ENCODE measurements at places on chromosomes 7 and 10.
A peak's percentile ranks its signal among the peaks of the same experiment; 100 is the strongest.

GRCh38 chr7:10706875-10707493, 266.7 kb upstream of the PHF14 start:
- ATAC-seq = no peak

GRCh38 chr10:87664276-87664701, 4.6 kb downstream of the PAPSS2 start:
- ATAC-seq = no peak

DNA sequence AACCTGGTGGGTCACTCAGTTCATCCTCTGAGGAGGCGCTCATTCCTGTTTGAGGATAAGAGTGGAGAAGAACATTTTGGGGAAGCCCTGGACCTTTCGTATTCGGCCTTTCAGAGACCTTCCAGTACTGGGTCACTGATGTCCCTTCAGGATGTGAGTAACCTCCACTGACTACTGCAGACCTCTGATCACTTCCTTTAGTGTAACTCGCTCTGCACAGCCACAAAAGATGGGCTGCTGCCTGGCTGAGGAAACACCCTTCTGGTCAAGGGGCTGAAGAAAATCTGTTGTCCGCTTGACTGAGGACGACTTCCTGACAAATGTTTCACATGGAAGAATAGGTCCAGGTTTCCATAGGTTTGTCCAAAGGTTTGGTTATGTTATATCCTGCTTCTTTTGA, 15.9 kb upstream of the TBXAS1 start:
- ATAC-seq = no peak

- ATAC-seq = no peak
Measured at GRCh38 chr10:60147576-60148265, 241.4 kb upstream of the CCDC6 start.

- ATAC-seq = peak; percentile 87
Measured at GRCh38 chr10:122911889-122912484, 1.6 kb downstream of the FAM24A start.

- no peak for ATAC-seq
Measured at GRCh38 chr7:149620961-149621360, 123.4 kb upstream of the ZNF746 start.

GRCh38 chr7:148809856-148810255, 74.2 kb downstream of the EZH2 start:
- ATAC-seq = no peak

GRCh38 chr7:89232-90019, 102.9 kb upstream of the FAM20C start:
- peak; percentile 59 for ATAC-seq

DNA sequence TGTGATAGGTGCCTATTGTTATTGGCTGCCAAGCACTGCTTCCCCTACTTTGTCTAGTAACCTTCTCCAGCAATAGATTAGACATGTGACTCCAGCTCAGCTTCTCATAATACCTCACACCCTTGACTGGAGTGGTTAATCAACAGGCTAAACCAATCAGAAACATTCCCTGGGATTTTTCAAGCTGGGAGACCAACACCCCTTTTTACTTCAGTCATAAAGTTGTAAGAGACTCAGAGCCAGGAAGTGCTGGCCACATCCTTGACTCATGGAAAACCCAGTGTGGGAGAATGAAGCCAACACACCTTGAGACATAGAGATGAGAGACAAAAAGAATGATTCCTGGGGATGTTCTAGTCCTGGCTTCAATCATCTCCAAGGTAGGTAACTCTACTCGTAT, 62.6 kb upstream of the HECTD2 start:
- ATAC-seq = no peak

GRCh38 chr10:132291826-132292225, 15.9 kb downstream of the STK32C start:
- no peak for ATAC-seq

DNA sequence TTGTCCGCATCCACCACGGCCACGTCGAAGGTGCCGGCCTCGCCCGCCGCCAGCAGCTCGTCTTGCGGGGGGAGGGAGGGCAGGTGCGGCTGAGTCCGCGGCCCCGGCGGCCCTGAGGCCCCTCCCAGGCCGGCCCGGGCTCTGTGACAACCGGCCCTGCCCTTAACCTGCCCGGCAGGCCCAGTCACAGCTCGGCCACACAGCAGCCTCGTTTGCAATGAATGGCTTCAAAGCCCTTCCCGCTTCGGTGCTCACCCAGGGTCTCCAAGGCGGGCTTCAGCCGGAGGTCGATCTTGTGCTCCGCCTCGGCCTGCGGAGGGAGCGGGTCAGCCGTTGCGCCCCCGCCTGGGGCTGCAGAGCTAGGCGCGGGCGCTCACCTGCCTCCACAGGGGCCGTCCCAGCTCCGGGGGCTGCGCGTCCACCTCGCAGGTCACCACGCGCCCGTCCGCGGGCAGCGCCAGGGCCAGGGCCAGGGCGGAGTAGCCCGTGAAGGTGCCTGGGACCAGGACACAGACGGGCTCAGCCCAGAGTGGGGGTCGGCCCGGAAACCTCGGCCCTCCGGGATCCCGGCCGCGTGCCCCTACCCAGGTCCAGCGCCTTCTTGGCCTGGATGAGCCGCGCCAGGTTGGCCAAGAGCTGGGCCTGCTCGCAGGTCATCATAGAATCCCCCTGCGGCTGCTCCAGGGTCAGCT, 928 bp downstream of the COMTD1 start:
- ATAC-seq = peak; percentile 4

DNA sequence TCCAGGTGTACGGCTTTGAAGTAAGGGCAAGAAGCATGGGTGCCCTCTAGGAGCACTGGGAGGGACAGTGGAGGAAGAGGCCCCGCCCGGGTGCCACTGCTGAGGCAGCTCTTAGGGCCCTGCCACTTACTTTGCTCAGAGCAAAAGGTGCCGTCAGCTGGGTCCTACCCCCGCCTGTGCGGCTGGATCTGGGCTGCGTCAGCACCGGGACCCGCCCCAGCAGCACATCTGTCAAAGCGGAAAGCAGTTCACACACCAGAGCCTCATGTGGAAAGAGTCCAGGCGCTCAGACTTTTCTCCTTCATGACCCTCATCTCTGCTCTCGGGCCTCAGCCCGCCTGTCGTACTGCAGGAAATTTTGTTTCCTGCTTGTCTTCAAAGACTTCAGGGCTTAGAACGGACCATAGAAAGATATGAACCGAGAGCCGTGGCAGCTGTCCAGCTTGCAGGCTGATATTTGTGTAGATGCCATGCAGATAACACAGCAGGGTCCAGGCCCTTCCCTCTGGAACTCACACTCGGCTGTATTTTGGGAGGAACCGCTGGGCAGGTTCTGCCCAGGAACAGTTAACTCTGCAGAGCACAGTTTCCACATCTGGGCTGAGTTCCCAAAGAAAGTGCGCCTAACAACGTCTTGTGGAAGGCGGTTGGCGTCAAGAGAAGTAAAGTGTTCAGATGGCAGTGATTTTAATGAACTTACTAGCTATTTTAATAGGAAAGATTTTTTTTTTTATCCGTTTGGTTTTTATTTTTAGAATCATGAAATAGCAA, 44.3 kb upstream of the PRKAR1B start:
- no peak for ATAC-seq

GRCh38 chr7:45596665-45597095, 22.5 kb downstream of the ADCY1 start:
- no peak for ATAC-seq

- no peak for ATAC-seq
Measured at GRCh38 chr7:15280078-15280733, 281.6 kb downstream of the AGMO start.

DNA sequence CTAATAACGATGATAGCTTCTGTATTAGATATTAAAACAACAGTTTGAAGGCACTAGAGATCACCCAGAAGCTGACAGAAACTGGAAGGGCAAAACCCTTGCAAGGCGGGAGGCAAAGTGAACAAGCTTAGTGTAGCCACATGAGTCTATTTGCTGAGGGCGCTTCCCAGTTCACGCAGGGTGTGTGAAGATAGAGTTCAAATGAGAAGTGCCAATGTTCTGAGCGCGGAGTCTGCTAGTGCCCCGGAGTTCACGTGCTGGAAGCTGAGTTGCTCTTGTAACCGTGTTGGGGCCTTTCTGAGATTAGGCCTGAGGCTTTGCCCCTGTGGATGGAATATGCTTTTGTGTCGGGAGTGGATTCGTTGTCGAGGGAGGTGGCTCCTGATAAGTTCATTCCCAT, 16.6 kb upstream of the GTPBP4 start:
- ATAC-seq = peak; percentile 50

DNA sequence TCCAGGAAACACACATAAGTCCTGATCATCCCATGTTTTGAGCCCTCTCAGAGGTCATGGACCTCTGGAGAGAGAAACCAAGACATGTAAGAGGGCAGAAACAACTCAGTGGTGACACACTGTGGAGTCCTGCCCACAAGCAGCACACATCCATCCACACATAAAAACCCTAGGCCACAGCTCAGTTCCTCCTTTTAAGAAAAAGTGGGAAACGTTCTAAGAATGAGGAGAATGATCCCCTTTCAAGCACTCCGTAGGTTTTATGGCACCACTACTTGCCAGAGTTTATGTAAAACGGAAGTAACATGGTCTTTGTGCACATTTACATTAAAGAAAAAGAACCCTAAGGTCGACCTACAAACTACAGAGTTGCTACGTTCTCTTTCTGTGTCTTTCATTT, 19.9 kb downstream of the ATAD1 start:
- ATAC-seq = no peak

DNA sequence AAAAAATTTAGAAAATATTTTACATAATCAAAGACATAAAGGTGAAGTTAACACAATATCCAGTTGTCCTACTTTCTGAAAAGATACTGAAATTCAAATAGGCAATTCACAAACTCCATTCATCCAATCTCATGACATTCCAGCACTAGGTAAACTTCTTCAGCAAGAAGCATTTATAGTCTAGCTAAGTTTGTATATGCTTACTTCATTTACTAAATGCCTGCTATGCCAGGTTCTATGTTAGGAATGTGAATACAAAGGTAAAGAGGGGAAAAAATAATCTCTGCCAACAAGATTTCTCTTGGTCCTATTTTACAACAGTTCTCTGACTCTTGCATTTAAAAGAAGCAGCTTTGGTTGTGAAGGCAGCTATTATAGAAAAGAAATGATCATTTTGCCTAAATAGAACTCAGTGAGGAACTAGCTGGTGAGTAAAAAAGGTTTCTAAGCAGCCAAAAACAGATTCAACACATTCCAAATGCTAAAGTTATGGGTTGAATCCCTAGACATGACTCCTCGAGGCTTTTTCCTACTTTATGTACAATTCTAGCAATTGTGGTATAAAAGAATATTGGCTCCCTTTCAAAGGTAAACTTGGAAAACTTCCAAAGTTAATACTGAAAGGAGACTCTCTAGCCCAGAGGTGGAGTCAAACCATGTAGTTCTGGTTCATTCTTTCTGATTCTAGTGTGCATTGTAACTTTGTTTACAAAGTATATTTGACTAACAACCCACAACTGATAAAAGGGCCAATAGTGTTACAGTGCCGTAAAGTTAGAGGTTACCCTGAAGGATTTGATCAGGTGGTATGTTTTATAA, 30.9 kb upstream of the KLHL7 start:
- no peak for ATAC-seq

- ATAC-seq = peak; percentile 7
Measured at GRCh38 chr7:100612730-100613390, 520 bp downstream of the MOSPD3 start.

DNA sequence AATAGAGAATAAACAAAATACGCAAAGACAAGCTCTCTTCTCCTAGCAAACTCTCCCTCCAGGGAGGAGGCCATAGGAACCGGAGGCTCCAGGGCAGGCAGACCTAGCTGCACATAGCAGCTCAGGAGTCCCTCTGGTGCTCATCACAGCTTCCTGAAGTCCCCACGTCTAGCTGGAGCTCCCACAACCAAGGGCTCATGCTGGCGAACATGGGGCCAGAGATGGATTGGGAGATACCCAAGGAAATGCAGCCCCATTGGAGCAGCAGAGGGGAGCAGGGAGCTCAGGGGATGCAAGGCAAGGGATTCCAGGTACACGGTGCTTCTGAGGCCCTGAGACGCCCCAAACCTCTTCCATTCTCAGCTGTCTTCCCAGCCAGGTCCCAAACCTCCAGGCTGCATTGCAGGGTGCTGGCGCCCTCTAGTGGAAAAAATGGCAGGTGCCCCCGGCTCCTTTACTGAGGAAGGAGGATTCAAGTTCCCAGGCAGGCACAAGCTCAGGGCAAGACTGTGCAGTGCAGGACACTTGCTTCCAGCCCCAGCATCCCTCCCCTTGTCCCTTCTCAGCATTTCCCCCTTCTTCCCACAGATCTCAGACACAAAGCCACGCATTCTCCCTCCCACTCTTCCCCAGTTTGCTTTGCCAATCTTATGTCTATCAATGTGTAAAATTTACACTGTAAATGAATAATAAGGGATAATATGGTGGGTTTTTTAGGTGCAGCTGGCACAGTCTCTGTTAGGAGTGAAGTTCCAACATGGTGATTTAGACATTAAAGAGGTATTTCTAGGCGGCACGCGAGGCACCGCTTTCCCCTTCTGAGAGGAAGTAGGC, 46.2 kb downstream of the GPAM start:
- ATAC-seq = peak; percentile 69

DNA sequence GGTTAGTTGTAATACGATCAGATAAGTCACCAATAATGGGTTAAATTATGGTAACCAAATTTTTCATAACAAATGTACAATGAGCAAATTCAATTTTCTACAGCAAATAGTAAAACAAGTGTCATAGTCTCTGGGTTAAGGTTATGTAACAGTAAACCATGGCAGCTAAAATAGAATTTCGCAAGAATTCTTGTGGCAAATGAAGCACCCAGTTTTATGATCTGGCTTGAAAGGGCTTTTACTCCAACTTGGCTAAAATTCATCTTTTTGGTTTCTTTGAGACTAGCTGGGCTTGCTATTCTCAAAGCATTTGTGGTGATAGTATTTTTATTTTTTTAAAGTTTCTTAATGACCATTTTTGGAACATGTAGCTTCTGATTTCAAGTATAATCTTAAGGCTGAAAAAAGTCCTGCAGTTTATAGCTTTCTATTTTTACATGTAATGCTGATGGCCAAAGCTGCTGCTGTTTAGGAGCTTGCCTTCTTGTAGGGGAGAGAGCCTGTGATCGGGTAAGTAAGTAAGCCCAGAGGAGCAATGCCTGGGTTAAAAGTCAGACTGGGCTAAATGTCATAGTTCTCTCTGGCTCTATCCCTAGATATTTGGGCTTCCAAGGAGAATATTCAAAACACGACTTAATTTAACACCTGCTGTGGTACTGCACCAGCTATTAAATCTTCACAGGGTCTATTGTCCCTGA, 55.5 kb upstream of the SYPL1 start:
- no peak for ATAC-seq

GRCh38 chr10:13054844-13055243, 45.1 kb upstream of the OPTN start:
- no peak for ATAC-seq

- peak; percentile 47 for ATAC-seq
Measured at GRCh38 chr7:14748461-14748860, 154.1 kb downstream of the DGKB start.

- peak; percentile 78 for ATAC-seq
Measured at GRCh38 chr10:116470768-116471415, 43.2 kb downstream of the PNLIPRP3 start.

- ATAC-seq = no peak
Measured at GRCh38 chr10:91761721-91762120, 36.5 kb upstream of the TNKS2 start.

All from motor neuron (in vitro differentiated cells).